OCI-LY7 (cell line): ENCODE measurements at places on chromosomes 4 and X.

DNA sequence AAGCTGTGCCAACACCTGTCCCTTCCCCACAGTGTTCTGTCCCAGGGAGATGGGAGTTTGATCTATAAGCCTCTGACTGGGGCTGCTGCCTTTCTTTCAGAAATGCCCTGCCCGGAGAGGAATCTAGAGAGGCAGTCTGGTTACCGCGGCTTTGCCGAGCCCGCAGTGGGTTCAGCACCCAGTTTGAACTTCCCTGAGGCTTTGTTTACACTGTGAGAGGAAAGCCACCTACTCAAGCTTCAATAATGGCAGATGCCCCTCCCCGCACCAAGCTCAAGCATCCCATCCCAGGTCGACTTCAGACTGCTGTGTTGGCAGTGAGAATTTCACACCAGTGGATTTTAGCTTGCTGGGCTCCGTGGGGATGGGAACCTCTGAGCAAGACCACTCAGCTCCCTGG is 33.3 kb upstream of the ARSJ start:
- no peak for DNase-seq

GRCh38 chr4:182185491-182185890 is 57.7 kb upstream of the TENM3 start:
- DNase-seq, result no peak

DNA sequence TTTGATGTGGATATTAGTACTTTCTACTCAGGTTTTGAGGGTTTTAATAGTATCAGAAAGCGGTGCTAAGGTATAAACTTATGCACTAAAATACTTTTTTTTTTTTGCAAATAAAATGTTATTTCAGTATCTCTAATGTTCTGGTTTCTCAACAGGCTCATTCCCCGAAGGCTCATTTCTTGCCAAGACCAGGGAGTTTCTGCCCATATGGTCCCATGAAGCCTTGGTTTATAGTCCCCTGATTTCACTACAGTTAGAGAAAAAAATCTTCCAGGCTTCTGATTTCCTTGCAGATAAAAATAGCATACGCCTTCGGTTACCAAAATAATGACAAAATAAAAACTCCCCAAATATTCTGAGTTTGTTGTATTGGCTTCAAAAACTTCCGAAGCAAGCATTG is 814.2 kb upstream of the PABPC4L start:
- DNase-seq, result no peak

- no peak for DNase-seq
Measured at GRCh38 chr4:39237179-39237578, 54.9 kb downstream of the WDR19 start.

- DNase-seq, result no peak
Measured at GRCh38 chr4:31655328-31655727, 935.2 kb downstream of the PCDH7 start.

DNA sequence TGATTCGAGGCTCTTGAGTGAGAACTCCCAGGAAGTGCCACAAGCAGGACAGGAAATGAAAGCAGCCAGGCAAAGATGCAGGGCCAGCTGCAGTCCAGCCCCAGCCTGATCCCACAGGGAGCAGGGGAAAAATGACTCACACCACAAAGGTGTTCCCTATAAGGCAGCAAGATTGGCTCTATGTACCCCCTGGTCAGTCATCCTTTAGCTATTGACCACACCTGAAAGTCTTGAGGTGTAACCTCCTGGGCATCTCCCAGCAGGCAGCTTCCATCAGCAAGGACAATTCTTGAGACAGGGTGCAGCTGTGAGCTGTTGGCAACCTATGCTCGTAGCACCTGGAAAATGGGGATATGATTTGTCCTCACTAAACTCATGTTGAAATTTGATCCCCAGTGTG is 27.9 kb upstream of the EXOC1L start:
- no peak for DNase-seq

GRCh38 chr4:95867919-95868318 is 28.0 kb downstream of the PDHA2 start:
- DNase-seq, result peak; percentile 49

GRCh38 chr4:151436093-151436518 is 27.1 kb downstream of the FHIP1A start:
- DNase-seq, result no peak

DNA sequence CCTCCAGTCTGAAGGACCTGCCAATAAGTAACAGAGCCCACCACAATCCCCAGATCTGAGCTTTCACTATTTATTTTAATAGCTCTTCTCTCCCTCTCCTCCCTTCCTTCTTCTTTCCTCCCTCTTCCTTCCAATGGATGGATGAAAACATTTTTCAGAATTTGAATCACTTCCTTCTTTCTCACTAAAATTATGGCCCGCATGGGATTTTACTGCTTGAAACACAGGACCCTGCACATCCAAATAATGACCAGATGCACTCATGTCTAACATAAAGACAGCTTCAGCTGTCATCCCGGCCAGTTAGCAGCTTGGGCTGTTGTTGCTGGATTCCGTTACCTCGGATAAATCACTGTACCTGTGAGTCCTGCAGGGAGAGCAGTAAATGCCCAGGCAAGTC is 5.4 kb upstream of the PHEX start:
- no peak for DNase-seq

DNA sequence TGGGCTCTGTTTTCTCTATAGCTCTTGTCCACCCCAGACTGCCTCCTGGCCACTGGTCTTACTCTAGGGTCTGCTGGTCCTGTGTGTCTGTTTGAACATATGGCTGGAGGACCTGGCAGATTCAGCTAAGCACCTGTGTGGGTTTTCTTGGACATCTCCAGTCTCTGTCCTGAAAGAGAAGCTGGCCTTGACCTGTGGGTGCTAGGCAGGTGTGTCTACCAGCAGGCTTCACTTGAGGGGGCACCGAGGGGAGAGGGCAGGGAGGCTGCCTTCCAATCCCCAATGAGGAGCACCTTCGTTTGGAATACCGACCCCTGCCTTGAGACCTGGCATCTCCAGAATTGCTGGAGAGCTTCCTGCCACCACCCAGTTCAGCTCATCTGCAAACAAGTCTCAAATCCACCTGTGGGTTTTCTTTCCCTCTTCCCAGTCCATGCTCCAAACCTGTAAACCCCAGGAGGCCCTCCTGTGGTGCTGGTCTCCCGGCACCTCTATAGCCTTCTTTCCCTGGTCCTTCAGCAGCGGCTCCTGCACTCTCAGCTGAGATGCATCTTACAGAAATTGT is 45.2 kb downstream of the HTRA3 start:
- DNase-seq, result no peak

DNA sequence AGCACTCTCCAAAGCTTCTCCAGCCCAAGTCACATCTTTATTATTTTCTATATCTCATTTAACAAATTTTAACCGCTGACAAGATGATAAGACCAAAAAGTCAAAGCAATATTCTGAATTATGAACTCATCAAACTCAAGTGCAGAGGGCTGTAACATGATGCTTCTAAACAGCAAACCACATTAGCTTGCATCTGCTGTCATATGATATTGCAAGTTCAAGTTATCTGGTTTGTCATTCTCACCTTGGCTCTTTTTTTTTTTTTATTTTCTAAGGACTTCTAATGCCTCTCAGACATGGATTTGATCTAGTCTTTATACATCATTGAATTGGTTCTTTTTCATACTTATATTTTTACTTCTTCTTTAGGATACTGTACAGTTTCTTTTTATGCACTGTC is 93.4 kb downstream of the SLC10A7 start:
- no peak for DNase-seq

DNA sequence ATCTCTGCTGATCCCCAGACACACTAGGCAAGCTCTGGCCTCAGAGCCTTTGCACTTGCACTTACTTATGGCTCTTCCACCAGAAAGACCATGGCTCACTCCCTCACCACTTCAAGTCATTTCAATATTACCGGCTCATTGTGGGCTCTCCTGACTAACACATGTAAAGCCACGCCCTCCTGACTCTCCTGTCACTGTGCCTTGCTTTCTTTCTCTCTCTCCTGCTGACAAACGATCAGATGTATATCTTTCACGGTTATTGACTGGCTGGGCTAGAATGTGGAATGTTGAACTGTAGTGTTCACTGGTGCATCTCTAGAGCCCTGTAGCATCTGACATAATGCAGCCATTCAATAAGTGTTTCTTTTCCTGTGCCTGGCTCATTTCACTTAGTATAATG is 425.1 kb downstream of the RAB28 start:
- no peak for DNase-seq

GRCh38 chrX:153884136-153884535 is 1.8 kb downstream of the L1CAM start:
- no peak for DNase-seq

- DNase-seq, result no peak
Measured at GRCh38 chrX:100599456-100599855, 14.7 kb downstream of the TNMD start.

DNA sequence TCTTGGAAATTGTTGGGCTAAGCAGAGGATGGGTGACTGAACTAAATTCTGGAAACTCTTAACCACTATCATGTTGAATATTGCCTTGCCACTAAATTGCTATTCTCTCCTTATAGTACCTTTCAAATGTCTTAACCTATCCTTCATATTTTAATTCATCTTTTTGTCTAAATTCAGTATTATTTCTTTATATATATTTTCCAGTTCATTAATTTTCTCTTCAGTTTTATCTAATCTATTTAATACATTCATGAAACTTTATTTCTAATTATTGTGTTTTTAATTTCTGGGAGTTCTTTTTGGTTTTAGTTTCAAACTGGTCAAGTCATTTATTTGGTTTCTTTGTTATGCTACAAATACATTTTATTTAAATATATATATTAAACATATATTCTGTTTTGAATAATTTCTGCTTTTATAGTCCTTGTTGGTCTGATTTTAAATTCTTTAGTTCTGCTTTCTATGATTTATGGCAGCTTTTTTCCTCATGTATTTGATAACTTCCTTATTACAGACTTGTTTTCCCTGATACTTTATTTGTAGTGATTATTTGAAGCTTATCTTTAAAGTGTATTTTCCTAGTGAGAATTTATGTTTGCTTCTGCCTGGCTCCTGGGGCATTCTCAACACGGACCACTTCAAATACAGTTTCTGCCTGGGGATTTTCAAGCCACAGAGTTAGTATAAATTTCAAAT is 8.5 kb upstream of the GUCY1A1 start:
- no peak for DNase-seq

- no peak for DNase-seq
Measured at GRCh38 chr4:163701916-163702315, 207.4 kb downstream of the TMA16 start.

- DNase-seq, result no peak
Measured at GRCh38 chr4:166734797-166735196, 499.5 kb downstream of the SPOCK3 start.

- no peak for DNase-seq
Measured at GRCh38 chr4:79175716-79176115, 150.1 kb downstream of the NAA11 start.
